ENCODE measurements at places on chromosomes 1 and 21.
A peak's percentile ranks its signal among the peaks of the same experiment; 100 is the strongest.

GRCh38 chr1:39509360-39510009 is 18.0 kb downstream of the BMP8A start:
- peak; percentile 50 for DNase-seq

- no peak for DNase-seq
Measured at GRCh38 chr1:226029093-226029496, 30.0 kb upstream of the SDE2 start.

DNA sequence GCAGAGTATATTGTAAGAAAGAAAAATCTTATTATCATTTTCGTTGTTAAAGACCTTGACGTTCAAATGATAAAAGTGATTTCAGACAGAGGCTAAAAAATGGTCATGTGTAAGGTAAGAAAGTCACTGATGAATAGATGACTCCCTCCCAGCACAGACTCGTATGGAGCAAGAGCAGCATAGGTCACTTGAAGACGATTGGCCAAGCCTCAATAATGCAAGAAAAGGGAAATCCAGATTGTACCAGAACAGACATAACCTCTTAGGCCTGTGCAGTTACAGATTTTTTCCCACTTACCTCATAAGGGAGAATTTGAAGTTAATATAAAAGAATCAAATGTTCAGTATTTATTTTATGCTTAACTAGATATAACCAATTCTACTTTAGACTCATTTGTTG is 16.3 kb upstream of the OLFML2B start:
- DNase-seq = no peak

GRCh38 chr21:18914570-18914969 is 511.0 kb upstream of the TMPRSS15 start:
- DNase-seq = no peak

DNA sequence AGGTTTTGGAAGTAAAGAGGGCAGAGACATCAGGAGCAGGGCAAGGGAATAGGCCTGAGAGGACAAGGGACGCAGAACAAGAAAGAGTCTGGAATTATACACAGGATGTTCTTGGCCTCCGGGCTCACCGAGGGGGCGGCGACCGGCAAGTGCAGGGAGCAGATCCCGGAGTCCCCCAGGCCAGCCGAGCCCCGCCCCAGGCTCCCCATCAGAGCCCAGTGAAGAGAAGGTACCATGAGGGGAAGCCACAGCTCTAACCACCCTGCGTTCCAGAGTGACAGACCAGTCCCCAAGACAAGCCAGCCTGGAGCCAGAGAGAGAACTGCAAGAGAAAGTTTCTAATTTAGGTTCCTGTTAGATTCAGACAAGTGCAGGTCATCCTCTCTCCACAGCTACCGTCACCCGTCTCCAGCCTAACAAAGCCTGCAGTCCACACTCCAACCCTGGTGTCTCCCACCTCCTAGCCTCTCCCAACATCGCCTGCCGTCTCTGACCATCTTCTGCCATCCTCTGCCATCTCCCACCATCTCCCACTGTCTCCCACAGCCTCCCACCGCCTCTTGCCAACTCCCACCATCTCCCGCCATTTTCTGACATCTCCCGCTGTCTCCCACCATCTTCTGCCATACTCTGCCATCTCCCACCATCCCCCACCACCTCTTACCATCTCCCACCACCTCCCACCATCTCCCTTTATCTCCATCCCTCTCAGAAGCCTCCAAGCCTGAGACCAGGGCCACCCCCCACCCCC is 42.5 kb downstream of the CAPN2 start:
- DNase-seq = no peak

DNA sequence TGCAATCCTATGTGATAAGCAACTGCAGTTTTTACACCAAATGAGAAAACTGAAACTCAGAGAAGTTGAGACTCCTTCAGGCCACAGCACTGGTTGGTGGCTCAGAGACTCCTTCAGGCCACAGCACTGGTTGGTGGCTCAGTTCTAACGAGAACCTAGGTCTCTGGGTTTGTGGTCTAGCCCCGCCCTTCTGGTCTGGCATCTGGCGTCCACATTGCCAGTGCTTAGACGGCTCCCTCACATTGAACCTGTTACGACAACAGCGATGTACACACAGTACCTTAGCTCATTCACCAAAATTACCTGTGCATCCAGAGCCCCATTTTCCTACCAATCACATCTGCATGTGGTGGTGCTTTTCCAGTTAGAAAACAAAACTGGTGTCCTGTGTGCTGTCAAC is 66.1 kb downstream of the NID1 start:
- DNase-seq = no peak

- DNase-seq = no peak
Measured at GRCh38 chr1:56133522-56134472, 445.6 kb downstream of the PLPP3 start.

- DNase-seq = no peak
Measured at GRCh38 chr21:16457498-16457897, 727.7 kb downstream of the USP25 start.

- DNase-seq = no peak
Measured at GRCh38 chr21:41827951-41828883, 50.9 kb downstream of the PRDM15 start.

DNA sequence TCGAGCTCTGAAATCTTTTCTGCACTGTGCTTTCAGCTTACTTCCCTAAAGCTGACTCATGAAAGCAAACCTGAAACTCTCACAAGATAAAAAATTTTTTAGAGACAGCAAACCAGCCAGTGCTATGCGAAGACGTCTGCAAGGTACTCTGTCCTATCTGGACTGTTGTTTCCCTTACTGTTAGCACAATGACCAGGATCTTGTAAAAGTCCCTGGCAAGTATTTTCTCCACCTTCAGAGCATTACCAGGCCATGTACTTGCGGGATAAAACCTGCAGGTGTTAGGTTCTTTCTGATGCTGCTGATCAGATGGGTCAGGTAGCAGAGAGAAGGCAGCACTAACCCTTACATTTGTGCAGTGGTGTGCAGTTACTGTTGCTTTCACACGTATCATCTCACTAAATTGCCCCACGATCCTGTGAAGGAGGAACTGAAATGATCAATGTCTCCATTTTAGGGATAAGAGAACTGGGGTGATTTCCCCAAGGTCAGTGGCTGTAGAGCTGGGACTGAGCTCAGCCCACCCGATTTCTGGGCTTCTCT is 56.6 kb downstream of the PLXNA2 start:
- no peak for DNase-seq

- DNase-seq = no peak
Measured at GRCh38 chr1:207418351-207418750, 35.8 kb upstream of the CR2 start.

DNA sequence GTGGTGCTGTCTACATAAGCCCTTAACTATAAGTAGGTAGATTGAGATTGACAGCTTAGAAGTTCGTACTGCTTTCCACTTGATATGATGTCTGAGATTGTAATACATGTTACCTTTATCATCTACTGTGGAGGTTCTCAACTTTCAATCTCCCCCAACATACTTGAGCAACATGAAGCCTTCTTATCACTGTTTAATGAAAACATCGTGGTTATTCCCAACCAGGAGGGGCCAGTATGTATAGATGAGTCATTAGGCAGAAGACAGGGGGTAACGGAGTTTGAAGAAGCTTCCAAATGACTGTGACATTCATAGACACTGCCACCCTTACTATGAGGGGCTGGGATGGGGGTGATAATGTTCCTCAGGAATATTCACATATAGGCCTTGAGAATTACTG is 36.0 kb downstream of the CENPF start:
- DNase-seq = no peak

DNA sequence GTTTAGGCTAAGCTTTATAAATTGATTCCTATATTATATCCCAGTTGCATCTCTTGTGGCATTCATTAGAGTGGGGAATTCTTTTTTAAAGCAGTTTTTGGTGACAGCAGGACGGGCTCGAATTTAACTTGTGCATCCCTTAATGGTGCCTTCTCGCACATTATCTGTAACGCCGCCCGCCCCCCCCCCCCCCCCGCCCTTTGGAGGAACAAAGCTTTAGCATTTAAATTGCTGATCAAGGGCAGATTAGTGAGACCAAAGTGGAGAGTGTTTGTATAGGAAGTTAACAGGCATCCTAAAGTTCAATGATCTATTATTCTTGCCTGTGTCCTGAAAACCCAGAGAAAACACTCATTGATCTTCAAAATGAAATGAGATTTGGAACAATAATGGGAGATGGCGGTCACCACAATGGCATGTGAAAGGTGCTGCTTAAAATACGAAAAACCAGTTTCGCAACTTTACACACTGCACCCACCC is 2.2 kb downstream of the LMO4 start:
- no peak for DNase-seq

DNA sequence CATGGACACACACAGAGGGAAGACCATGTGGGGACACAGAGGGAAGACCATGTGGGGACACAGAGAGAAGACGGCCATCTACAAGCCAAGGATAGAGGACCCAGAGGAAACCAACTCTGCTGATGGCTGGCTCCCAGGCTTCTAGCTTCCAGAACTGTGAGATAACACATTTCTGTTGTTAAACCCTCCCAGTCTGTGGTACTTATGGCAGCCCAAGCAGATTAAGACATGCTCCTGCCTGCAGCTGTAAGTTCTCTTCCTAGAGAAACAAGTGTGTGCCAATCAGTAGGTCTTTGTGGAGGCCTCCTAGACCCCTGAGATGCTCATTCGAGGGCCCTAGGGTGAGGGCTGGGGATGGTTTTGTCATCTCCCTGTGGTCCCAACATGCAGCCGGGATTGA is 2.7 kb downstream of the AGT start:
- DNase-seq = no peak

GRCh38 chr1:199020904-199021303 is 382.1 kb downstream of the PTPRC start:
- DNase-seq = no peak

GRCh38 chr1:91916811-91917460 is 31.0 kb upstream of the TGFBR3 start:
- no peak for DNase-seq

DNA sequence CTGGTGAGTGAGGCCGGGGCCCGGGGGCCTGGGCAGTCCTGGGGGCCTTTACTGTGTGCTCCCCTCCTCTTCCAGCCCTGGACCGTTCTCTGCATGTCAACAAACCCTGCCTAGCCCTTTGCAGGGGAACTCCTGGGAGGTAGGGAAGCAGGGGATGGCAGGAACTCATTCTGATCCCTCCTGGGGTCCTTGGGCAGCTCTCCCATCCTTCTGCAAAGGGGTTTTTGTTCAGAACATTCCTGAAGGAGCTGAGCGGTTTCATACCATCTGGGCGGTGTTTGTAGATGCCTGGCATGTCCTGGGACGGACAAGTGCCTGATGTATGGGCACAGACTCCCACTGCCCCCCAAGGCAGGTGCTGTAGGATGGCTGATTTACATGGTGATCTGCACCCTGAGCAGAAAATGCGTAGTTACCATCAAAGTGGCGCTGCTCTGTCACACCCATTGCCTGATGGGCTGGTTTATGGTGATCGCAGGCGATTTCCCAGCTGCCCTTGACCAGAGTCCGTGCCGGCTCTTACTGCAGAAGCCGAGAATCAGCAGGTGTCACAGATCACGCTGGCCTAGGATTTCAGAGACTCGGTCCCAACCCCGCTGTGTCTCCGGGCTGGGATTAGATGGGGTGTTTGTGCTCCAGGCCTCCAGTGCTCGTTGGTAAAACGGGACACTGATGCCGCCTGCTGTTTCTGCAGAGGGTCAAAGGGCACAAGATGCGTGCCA is 71.6 kb upstream of the TRAPPC10 start:
- peak; percentile 70 for DNase-seq

- no peak for DNase-seq
Measured at GRCh38 chr1:44282704-44283426, 69.6 kb downstream of the DMAP1 start.

- DNase-seq = no peak
Measured at GRCh38 chr1:212696721-212697331, 2.8 kb downstream of the BATF3 start.

DNA sequence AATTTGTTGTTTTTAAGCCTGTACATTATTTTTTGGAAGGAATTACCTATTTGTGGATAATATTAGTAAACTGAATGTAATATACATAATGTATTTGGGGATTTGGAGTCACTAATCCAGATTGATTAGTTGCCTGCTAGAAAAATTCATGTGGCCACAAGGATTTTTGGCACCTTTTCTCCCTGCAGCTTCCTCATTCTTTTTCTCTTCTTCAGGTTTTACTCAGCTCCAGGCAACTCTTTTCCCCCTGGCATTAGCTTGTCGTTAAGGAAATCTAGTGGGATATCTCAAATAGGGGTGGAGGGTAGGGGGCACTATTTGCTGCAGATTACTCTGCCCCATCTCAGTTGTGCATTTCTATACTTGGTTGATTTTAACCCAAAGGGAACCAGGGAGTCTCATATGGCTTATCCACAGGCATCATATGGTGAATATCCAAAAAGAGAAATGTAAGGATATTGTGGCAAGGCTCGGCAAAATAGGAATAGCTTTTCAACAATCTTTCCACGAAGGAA is 203.1 kb downstream of the NFIA start:
- DNase-seq = no peak

- no peak for DNase-seq
Measured at GRCh38 chr1:206065547-206066145, 12.7 kb downstream of the RHEX start.

- no peak for DNase-seq
Measured at GRCh38 chr1:202146279-202146678, 1.7 kb upstream of the ARL8A start.

GRCh38 chr1:167904652-167905130 is 9.2 kb downstream of the ADCY10 start:
- DNase-seq = no peak

- DNase-seq = no peak
Measured at GRCh38 chr1:185823467-185823866, 89.3 kb downstream of the HMCN1 start.

DNA sequence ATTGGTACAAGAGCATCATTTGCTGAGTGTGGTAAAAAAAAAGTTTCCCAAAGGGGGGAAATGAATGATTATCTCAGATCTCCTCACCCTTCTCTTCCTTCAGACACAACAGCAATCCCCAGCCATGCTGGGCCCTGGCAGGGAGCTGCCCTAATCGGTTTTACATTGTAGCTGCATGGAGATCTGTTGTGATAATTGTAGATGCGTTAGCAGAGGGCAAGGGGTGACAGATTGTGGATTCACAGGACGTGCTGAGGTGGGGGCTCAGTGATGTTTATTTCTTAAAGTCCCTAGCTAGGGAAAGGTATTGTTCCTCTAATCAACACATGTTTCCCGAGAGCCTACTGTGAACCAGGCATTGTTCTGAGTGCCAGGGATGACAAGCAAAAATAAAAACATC is 304.1 kb downstream of the PBX1 start:
- DNase-seq = peak; percentile 35

Measured in WERI-Rb-1 (cell line).